Breast epithelium (tissue), 4 donors: ENCODE measurements at places on chromosomes 12 and 14. TPM values are rescaled to one million over a fixed set of nuclear protein-coding genes. Genes with fewer than 3 reads are reported as not detected.

DNA sequence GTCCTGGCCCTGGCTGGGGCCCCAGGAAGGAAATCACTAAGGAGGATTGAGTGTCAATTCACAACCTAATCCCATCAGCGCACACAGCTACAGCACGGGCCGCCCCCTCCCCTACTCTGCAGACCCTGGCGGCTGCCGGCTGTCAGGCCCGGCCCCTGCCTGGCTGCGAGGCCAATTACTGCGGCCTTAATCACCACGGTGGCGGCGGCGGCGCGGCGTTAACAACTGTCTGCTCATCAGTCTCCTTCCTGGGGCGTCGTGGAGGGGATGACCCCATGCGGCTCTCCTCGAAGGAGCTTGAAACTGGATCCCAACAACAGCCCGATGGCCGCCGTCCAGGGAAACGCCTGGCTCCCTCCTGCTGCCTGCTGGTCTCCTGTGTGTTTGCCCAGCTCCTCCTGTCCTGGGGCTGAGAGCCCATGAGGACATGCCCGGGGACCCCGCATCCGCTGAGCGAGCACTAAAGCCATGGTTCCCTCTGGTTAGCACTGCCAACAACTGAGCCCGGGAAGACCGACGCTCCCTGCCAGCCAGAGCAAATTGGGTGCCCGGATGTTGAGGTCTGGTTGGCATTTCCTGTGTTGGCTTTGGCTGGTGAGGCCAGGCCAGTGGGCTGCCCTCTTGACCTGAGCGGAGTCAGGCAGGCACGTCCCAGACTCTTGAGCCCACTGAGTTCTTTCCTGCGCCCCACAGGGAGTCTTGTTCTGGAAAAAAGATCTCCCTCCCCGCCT lies 21.8 kb upstream of the EIF2B2 start:
- DNase-seq, result no peak

KLRC3 gene
- total RNA-seq, result not detected

AMN1 gene
- 16.4 TPM for total RNA-seq

DNA sequence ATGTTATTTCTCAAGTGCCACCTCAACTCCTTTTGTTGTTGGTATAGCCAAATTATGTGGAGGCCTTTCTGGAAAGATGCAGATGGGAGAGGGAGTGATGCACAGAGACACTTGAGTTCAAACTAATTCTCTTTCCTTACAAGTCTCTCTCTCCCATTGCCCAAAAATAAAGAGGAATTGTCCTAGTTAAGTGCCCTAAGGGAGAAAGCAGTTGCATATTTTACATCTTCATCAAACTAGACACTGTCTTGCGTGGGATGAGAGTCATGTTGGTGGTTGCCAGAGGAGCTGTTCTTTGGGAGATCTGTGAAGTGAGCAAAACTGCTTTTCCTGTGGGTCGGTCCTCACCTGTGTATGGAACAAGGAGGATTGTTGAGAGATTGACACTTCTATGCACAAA lies 72.2 kb downstream of the EP400 start:
- no peak for DNase-seq

LTA4H gene
- 67.4 TPM for total RNA-seq

TMEM119 gene
- total RNA-seq, result 21.0 TPM

GRCh38 chr14:65548878-65549277 lies 136.3 kb downstream of the FUT8 start:
- DNase-seq, result no peak

- DNase-seq, result no peak
Observed at GRCh38 chr12:51186465-51187085, 13.6 kb upstream of the TFCP2 start.

EIF2S3B gene
- 0.48 TPM for total RNA-seq
